NCI-H2029 treated with DMSO at 0.1 percent for 48 hours (cell line): ENCODE measurements at places on chromosomes 5 and 9.

- no peak for DNase-seq
Measured at GRCh38 chr9:134811673-134812342, 68.8 kb upstream of the FCN2 start.

GRCh38 chr5:169072233-169072632 is 228.7 kb downstream of the SLIT3 start:
- DNase-seq, result no peak

- no peak for DNase-seq
Measured at GRCh38 chr9:88187631-88188030, 49.4 kb upstream of the SPATA31C2 start.

- DNase-seq, result no peak
Measured at GRCh38 chr5:127088251-127088650, 14.9 kb upstream of the C5orf63 start.

- DNase-seq, result no peak
Measured at GRCh38 chr9:96383165-96383942, at the start of gene SLC35D2. TSS of gene SLC35D2 (minus strand) at chr9:96383711. CDS start at chr9:96383634, 77 bp downstream.
